ENCODE measurements at places on chromosomes 3 and 15.

DNA sequence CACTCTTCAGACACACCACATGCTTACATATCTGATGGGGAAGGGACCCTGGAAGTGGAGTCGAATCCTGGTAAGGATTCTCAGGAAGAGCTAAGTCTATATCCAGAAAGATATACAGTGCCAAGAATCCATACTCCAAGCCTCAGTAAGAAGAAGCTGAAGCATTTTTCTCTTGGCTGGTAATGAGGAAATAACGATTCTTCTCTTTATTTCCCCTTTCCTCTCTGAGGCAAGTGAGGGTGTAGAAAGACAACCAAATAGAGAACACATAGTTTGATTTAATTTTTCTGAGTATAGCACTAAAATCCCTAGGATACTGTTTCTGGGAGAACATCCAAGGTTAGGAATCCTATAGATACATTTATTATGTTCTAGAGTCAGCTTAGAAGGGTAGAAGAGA is 857.3 kb downstream of the TUSC7 start:
- no peak for DNase-seq

DNA sequence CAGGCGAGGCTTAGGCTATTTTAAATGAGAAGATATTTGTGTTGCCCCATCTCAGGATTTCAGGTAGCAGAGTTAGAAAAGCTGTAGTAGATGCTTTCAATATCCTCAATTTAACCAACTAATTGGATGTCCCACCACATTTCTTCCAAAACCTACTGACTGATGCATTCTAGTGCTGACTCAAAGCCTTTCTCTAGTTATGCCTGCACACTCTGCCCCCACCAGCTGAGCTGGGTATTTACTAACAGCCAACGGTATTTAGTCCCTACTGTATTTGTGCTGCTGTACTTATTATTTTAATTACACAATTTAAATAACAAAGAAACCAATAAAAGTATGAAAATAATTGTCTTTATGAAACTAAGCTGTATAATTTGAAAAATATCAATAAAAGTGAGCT is 139.5 kb downstream of the OSBPL10 start:
- no peak for DNase-seq

DNA sequence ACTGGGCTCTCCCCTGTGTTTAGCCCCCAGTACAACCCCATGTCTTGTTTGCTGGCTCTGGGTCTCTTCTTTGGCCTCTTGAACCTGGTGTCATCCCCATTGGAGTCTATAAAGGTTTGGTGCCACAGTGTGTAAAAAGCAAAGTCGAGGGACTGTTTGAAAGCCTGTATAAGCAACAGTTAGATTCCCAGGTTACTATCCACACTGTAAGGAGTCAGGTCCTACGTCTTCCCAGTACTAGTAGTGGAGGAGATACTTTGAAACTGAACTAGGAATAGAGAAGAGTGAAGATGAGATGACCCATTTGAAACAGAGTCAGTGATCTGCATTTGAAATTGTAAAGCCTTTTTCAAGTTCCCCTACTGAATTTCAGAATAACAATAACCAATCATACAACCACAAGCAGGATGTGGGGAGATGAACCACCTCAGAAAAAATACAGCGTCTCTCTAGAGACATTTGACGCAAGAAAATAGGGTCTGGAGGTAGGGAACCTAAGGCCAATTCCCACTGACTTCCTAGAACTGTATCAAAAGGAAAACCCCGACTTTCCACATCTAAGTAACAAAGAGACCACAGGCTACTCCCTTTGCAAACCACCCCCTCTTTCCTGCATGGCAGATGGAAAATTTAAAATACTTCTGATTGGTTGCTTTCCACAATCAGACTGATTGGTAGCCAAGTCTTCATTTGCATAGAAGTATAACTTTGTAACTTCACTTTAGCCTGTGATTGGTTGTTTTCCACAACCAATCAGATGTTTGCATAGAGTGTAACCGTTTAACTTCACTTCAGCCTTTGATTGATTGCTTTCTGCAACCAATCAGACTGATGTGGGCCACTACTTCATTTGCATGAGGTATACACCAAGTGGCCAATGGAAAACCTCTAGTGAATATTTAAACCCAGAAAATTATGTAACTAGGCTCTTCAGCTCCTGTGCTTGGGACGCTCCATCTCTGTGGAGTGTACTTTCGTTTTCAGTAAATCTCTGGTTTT is 49.9 kb upstream of the NEDD4 start:
- no peak for DNase-seq

DNA sequence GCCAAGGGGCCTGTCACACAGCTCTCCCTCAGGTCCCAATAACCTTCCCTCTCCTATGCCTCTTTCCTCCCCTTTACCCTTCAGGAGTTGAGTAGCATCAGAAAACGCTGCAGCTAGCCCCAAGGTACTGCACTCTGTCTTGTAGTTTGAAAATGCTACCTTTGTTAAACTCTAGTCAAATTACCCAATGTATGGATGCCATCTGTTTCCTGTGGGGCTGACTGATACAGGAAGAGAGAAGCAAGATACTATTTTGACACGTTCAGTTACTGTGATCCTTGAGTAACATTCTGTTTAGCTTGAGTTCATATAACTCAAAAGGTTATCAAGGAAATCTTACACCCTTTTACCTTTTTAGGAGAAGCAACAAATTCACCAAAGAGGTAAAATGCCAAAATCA is 493.1 kb downstream of the FHIT start:
- no peak for DNase-seq

- no peak for DNase-seq
Measured at GRCh38 chr3:184366619-184367289, 5.2 kb downstream of the POLR2H start.

- no peak for DNase-seq
Measured at GRCh38 chr3:185916042-185916833, 21.6 kb downstream of the TRA2B start.

GRCh38 chr3:157475921-157476414 is 27.2 kb downstream of the VEPH1 start:
- no peak for DNase-seq

DNA sequence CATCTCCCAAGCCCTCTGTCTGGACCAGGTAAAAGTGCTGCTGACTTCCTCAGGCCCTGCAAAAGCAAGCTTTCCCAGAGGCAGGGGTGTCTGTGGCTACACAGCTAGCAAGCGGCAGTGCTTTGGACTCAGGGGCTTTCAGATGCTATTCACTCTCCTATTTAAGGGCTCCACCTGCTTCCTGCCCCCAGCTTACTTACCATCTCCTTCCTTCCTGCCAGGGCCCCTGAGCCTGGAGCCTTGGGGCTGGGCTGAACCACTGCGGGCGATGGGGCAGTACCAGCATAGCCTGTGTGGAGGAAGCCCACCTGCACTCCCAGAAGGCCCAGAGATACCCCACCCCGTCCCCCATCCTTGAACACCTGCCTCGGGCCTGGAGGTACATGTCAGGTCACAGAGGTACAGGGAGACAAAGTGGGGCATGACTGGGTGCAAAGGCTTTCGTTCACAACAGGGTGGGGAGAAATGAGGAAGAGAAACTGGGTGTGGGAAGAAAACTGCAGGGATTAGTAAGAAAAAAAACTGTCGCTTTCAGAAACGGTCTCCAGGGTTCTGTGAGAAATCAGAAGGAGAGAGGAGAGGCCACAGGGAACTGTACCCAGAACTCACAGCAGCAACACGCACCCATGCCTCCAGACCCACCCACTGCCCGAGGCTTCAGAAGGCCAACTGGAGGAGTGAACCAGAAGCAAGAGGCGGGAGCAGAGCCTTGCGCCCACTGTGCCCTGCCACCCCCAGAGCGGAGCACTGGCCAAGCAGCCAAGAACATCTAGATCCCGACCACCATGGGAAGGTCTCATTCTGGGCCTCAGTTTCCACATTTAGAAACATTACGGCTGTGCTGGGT is 49.5 kb downstream of the CCDC12 start:
- DNase-seq, result peak; percentile 61

DNA sequence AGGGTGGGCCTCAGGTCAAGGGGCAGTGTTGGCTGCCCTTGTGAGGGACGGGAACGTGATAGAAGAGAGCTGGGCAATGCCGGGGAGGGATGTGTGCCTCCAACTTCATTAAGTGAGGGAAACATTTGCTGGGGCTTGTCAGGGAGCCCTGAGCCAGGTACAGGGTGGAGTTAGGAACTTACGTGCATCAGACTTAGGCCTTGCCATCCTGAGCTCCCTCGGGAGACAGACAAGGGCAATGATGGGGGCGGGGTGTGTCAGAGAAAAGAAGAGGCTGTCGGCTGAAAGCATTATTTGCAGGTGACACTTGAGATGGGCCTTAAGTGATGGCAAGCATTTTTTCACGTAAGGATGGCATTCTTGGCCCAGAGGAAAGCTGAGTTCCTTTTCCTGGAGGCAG is 1.6 kb downstream of the FAM131A start:
- DNase-seq, result no peak

GRCh38 chr15:85473455-85473854 is 93.1 kb downstream of the AKAP13 start:
- DNase-seq, result no peak

DNA sequence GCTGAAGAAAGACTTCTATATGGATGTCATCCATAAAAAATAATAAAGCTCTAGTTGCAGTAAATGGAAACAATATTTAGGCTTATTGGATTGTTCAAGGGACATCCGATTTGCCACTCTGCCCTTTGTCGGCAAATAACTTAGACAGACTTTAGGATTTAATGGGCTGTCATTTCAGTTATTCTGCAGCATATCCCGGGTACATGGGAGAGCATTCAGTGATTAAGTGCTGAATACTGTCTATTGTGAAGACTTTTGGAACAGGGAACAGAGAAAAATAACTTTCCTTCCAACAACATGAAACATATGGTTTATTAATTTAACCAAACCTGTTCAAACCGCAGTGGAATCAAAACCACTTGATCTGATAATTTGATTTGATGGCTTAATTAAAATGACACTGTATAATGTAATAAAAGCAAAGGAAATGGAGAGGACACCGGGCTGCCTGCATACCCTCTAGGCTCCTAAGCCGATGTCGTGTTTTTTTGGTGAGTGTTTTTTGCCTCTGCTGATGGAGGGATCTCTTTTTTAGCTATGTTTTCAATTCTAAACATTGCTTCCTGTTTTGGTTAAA is 199.3 kb downstream of the FEZF2 start:
- DNase-seq, result no peak

GRCh38 chr3:114451561-114452018 is 157.8 kb downstream of the TIGIT start:
- DNase-seq, result no peak

- no peak for DNase-seq
Measured at GRCh38 chr3:78139166-78139565, 1099.3 kb downstream of the ROBO2 start.

DNA sequence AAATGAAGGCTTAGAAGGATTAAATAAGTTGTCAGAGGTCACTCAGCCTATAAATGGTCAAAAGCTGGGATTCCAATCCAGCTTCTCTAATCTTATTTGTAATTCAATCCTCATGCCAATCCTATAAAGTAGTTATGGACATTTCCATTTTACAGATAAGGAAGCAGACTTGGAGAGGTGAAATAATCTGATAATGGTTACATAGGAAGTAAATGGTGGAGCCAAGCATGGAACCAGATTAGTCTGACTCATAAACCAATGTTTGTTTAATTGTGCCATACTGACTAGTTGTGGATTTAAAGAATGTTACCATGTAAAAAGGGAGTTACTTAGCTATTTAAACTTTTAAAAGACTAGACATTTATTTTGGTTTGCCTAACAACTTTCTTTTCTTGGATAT is 59.7 kb downstream of the KCNAB1 start:
- DNase-seq, result no peak

GRCh38 chr15:84861781-84862180 is 22.7 kb upstream of the SLC28A1 start:
- DNase-seq, result no peak
